ENCODE measurements at places on chromosomes 5 and 9.
A peak's percentile ranks its signal among the peaks of the same experiment; 100 is the strongest.

GRCh38 chr5:41735213-41735612 lies 135.0 kb downstream of the OXCT1 start:
- no peak for DNase-seq

GRCh38 chr5:132435886-132436285 lies 54.7 kb downstream of the IRF1 start:
- DNase-seq = no peak

DNA sequence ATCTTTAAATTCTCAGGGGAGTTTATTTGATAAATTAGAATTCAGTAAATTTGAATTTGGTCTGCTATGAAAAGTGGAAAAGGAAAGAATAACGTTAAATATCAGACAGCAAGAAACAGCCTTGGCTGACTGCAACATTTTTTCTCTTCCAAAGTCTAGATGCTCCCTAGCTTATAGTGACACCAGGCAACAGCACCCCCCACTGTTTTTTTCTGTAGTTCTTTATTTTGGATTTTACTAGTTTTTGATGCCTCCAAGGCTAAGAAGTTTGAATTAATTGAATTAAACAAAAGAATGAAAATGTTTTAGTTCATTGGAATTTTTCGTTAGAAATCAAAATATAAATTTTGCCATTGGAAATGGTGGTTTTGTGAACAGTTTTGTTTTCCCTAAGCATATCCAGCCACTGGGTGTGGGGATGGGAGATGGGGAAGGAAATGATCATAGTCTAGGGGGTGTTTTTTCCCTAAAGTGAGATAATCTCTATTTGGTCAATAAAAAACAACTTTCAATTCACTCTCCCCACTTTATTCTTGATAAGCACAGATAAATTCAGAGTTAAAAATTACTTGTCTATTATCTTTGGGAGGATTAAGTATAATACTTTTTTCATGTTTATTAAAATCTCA lies 199.3 kb upstream of the CD180 start:
- DNase-seq = no peak

DNA sequence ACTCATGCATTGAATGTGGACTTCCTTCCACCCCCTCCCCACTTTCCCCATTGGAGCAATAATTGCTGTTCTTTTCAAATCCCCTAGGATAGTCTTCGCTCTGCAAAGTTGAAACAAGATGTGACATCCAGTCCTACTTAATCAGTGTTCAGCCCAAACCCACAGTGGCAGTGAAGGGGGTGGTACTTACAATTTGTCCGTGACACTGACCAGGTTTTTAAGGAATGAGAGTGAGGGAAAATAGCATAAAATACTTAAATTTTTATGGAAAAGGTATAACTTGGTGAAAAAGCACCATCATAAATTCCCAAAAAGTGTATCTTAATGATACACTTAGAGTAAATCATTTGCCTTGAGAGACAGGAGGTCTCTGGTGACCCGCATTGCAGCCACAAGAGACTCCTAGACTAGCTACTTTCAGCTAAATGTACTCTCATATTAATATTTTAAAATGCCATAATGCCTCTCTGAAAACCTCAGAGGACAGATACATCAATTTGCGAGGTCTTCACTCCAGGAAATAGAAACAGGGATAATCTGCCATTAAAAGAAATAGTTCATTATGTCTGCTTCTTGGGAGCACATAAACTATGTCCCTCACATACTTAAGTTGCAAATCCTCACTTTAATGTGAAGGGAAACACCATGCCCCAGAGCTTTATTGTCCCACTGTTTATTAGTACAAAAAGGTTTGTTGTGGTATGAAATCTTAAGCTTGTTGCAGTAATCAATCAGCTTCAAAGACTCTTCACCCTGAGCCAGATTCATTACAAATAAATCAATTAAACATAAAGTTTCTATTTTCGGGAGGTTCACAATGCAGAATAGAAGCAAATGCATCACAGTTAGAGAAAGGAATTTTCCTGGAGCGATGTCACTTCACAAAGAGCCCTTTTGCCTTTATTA lies 343.6 kb upstream of the ISL1 start:
- no peak for DNase-seq

GRCh38 chr9:73149371-73150067 lies 2.1 kb upstream of the ANXA1 start:
- DNase-seq = peak; percentile 45

GRCh38 chr5:66113160-66113559 lies 30.9 kb upstream of the SREK1 start:
- DNase-seq = no peak

GRCh38 chr5:35229076-35230037 lies 930 bp downstream of the PRLR start:
- no peak for DNase-seq

- no peak for DNase-seq
These were observed 67.4 kb upstream of the ZNF618 start for GRCh38 chr9:113808391-113809358.

GRCh38 chr5:158875272-158875679 lies 224.4 kb downstream of the EBF1 start:
- peak; percentile 15 for DNase-seq

GRCh38 chr5:60794691-60795090 lies 49.4 kb downstream of the ELOVL7 start:
- no peak for DNase-seq

- no peak for DNase-seq
These were observed 26.5 kb downstream of the ZBTB34 start for GRCh38 chr9:126886897-126887296.

- no peak for DNase-seq
These were observed 4.6 kb upstream of the CERCAM start for GRCh38 chr9:128416014-128416413.

DNA sequence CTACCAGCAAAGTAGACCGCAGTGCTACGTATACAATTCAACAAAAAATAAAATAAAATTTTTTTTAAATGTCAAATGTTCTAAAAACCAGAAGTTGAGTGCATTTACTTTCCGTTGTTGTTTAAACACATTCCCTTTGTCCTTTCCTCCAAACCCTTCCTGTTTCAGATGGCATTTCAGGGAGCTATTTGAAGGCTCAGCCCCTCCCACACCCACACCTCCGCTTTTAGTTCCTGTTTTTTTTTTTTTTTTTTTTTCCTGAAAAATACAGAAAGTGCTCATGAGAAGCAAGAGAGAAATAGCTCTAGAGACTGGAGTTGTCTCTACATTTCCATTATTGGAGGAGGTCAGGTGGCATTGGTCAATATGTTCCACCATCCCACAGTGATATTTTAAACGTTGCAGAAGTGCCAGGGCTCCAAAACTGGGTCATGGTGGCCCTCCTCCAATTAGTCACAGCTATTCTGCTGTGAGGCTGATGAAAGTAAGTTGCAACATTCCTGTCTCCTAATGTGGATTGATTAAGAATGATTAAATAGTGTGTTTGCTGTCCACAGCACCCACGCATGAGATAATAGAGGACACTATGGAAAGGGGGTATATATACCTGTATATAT lies 106.9 kb downstream of the GABRG2 start:
- no peak for DNase-seq

GRCh38 chr5:157892974-157893373 lies 34.0 kb upstream of the CLINT1 start:
- DNase-seq = no peak

DNA sequence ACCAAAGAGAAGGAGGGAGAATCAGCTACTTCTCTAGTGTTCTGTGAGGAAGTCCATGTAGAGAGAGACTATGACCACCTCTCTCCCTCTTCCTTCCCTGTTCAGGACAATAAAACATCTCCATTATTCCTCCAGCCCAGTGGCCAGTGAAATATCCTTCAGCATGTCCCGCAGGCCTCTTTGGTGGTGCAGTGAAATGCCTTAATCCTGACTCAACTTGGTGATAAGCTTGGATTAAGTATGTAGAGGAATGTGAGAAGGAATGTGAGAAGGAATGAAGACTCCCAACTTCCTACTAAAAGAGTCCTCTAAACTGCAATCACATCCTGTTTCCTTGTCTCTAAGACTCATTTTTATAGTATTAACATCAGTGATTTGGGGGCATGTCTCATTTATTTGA lies 167.3 kb downstream of the TRPM3 start:
- DNase-seq = no peak

DNA sequence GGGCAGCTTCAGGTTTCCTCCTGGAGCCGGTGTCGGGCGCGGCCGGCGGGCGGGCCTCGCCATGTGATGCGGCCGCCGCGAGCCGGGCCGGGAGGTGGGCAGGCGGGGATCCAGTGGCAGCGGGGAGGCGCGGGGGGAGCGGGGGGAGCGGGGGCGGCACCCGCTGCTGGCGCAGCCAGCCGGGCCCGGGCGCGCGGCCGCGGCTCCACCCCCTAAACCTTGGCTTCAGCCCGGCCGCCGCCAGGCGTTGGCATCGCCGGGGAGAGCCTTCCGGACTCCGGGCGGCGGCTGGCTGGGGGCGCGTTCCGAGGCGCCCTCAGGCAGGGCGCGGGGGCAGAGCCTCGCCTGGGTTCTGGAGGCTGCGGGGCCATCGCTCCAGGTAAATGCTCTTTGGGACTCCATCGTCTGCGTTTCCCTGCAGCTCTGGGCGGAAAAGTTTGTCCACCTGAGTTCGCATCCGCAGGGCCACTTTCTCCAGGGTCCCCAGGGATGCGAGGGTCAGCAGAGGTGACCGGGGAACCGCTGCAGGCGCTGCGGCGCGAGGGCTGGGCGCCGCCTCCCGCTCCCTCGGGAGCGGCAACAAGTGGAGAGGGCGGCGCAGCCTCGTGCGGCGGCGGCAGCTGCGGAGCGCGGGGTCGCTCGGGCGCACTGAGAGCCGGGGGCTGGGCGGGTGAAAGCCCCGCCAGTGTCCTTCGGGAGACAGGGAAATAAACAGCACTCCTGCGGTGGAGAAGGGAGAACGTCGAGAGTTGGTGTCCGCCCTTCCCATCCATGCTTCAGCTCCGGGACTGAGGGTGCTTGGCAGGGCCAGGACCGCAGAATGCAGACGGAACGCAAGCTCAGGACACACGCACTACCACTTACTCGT lies at the start of gene ARHGEF28:
TSS of gene ARHGEF28 (plus strand) at position 253 of the 868 bp plus-strand sequence. CDS start 58,656 bp downstream, outside the sequence.
- DNase-seq = peak; percentile 75

DNA sequence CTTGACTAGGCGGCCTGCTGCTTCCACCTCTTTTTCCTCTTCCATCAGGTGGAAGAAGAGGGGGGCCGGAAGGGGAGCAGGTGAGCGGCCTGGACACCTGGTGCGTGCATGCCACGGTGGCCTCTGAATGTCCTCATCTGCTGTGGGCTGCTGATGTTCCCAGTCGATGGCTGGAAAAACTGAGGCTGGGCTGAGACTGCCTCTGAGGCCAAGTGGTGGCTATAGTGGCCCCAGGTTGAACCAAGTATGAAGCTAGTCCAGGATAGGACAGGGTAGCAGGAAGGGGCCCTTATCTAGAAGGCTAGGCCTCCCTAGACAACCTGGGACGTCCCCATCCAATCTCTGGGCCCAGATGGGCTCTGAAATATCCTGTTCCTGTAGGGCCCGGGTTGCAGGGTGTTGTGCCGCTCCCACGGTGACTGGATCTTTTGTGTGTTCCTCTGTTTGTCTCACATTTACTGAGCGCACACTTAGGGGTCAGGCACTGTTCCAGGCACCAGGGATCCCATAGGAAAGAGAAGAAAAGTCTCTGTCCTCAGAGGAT lies 753 bp upstream of the NR5A1 start:
- DNase-seq = no peak

GRCh38 chr9:95753762-95754465 lies 121.6 kb upstream of the ERCC6L2 start:
- DNase-seq = no peak

DNA sequence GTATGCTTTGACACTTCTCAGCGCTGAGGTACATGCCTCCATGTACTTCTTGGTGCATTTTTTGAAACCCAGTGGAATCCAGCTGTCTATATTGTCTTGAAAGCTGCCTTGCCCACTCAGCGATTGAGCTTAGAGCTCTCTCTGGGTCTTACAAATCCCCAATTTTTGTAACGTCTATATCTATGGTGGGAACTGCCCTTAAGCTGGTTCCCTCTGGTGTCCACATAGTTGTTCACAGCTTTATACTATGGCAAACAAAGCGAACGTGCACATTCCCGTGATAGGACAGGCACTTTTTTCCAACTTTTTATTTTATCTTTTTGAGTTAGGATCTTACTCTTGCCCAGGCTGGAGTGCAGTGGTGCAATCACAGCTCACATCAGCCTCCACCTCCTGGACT lies 20.9 kb downstream of the CDHR2 start:
- no peak for DNase-seq

GRCh38 chr9:137880160-137880975 lies 2.8 kb downstream of the CACNA1B start:
- DNase-seq = no peak

GRCh38 chr5:137142346-137142745 lies 356.8 kb downstream of the SPOCK1 start:
- DNase-seq = no peak

DNA sequence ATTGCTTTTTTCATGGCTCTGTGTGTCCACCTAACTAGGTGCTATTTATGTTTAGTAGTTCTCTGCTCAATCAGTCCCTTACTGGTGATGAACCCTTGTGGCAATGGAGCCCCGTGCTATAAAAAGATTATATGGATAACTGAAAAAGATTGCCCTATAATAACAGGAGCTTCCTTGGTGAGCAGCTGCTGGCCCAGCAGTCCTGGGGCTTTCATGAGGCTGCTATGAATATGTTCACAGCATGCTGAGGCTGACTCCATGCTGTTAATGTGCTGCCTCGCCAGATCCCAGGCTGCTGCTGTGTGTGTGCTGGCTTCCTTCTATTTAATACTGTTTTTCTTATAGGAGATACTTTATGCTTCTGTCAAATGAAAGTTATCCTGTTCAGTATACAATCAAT lies 357.5 kb downstream of the TAF11L14 start:
- DNase-seq = no peak

GRCh38 chr5:172911976-172912375 lies 47.2 kb upstream of the RPL26L1 start:
- no peak for DNase-seq

DNA sequence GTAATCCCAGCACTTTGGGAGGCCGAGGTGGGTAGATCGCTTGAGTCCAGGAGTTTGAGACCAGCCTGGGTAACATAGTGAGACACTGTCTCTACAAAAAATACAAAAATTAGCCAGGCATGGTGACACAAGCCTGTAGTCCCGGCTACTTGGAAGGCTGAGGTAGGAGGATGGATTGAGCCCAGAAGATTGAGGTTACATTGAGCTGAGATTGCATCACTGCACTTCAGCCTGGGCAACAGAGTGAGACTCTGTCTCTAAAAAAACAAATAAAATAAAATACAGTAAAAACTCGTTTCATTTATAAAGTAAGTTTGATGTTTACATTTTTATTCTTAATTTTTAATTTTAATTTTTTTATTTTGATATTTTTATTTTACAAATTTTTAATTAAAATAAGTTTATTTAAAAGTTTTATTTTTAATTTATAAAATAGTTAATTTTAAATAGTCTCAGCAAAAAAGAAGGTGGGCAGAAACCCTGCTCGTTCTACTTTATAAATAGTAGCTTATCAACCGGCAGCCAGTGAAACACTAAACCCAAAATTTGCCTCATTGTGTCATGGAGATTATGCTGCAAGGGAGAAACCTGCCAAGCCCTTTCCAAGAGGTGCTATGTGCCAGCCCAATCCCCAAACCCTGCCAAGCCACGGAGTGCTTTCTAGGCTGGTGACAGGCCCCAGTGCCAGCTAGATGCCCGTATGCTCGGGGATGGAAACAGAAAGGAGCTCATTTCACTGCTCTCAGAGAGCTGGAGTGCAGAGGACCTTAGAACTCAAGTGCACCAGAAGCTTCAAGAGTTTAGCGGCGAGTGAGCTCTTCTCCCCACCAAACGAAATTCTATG lies 38.9 kb downstream of the SERINC5 start:
- no peak for DNase-seq

- peak; percentile 11 for DNase-seq
These were observed 208.4 kb downstream of the AOPEP start for GRCh38 chr9:94934816-94935328.

Measured in immature natural killer cell (primary cell).